ENCODE measurements at places on chromosomes 7 and 10.

- DNase-seq, result peak; percentile 60
These were observed 2.0 kb downstream of the CALY start for GRCh38 chr10:133334503-133335245.

DNA sequence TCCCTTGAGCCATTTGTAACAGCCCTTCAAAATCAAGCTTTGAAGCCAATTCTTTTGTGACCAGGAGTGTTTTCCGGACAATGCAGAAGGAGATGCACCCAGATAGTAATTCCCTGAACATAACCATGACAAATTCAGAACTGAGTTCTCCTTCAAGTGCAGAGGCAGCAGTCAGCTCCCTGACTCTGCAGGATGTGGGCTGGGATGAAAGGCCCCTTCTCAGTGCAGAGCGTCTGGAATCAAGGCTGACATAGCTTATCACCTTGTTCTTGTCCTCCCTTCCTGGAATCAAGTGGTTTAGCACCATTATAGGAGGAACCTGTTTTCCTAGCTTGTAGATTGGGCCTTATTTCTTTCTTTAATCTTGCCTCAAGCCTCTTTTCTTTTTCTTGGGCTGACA is 143.4 kb downstream of the SORCS3 start:
- DNase-seq, result no peak

- no peak for DNase-seq
These were observed 87.5 kb downstream of the NEBL start for GRCh38 chr10:20809631-20810030.

DNA sequence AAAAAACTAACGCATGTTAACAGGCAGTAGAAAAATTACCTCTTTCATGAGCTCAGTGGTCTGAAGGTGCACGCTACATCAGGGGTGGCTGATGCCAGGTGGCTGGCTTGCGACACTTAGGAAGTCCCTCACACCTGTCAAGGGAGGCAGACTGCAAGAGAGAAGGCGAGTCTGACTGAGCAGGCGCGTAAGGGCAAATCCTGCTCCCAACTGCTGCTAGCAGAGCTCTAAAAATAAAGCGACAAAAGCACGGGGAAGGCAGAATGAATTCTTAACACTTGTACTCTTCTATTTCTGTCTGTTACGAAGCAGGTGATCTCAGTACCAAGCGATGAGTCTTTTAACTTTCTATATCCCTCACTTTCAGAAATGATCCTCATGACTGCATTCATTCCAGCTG is 33.1 kb downstream of the CACNA2D1 start:
- peak; percentile 33 for DNase-seq

DNA sequence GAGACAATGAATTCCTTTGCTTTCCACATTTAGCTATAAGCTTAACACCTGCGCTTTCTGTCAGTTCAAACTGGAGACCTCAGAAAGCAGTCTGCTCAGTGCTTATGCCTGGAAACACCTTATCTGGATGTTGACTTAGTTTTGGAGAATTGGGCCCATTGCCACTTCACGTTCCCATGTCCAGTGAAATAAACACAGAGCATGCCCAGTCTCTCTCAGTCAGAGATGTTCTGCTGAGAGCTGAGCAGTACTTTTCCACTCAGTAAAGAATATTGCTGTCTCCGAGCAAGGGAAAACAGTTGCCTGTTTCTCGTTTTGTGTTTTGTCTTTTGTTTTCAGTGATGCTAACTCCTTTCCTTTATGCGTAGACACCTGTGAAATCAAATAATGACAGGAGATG is 83.2 kb upstream of the PRR15 start:
- no peak for DNase-seq

GRCh38 chr7:46742601-46743000 is 821.5 kb upstream of the IGFBP3 start:
- no peak for DNase-seq

GRCh38 chr10:389261-389790 is 254.1 kb downstream of the ZMYND11 start:
- DNase-seq, result no peak

DNA sequence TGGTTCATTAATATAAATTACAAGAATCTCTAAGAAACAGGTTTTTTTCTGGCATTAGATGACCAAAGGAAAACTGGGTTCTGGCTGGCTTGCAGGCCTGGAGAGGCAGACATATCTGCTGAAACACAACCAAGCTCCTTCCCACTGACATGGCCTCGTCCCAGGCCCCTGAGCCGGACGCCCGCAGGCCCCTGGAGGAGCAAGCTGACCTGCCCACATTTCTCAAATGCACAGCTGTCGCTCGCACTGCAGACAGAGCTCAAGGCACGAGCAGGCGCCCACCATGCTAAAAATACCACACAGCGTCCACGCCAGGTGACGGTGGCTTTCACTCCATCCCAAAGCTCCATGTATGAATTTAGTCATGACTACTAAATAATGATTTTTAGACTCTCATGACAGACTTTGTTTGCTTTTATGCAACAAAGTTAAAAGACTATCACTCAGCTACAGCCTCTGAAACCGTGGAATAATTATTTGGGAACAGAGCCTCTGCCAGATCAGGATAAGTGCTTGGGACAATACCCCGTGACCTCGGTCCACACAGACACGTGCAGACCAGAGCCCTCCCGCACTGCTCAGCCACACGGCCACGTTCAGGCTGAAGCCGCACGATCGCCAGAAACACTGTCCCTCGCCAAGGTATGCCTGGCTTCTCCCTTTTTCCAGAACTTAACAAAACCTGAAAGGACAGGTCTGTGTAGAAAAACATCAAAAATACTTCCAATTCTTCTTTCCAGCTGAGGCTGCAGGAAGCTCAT is 71.1 kb downstream of the DIP2C start:
- no peak for DNase-seq
